ENCODE measurements at places on chromosomes 1 and 21. TPM values are rescaled to one million over a fixed set of nuclear protein-coding genes. Genes with fewer than 3 reads are reported as not detected.

GRCh38 chr1:56719171-56719570, 74.1 kb downstream of the PRKAA2 start:
- no peaks in the 10 kb centered on the region for H3K36me3 ChIP-seq
- no peak for DNase-seq
- no peak overlapping the region for H3K27ac ChIP-seq
- no peaks in the 10 kb centered on the region for H3K4me1 ChIP-seq

DNA sequence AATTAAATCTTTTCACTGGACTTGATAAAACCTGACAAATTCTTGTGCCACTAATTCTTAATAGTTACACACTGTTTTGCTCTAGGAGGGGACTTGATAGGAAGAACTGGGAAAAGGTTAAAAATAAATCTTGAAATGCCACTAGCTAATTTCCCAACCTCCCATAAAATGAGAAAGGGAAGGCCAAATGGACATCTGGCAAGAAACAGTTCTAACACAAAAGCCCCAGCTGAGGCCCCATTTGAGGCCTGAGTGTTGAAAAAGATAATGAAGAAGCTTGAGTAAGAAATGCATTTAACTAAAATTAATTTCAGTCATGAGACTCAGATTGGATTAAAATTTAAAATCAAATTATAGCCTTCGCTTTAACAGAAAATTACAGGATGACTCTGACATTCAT, 11.2 kb upstream of the RAP1GAP start:
- H3K4me1 ChIP-seq: no peaks in the 10 kb centered on the region
- H3K36me3 ChIP-seq: peaks cover 10% of the 10 kb centered on the region
- DNase-seq: no peak
- H3K27me3 ChIP-seq: no peaks in the 10 kb centered on the region

DNA sequence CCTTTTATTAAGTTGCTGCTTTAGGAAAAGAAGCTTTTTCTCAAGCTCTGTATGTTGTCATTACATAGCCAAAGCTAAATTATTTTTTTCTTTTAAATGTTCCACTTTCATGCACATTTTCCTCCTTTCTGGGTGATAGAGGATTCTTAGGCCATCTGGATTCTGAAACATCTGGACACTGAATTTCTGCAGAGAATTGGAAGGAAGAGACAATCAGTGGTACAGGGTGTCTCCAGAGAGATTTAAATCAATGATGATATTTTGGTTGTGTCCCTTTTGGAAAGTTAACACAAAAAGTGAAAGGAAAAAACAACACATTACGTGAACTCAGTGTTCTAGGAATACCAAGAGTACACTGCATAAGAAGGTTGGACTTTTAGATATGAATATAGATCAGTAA, 211.4 kb upstream of the PKN2 start:
- H3K36me3 ChIP-seq: no peaks in the 10 kb centered on the region
- no peak overlapping the region for H3K4me3 ChIP-seq

GRCh38 chr1:210878564-210878963, 255.4 kb downstream of the KCNH1 start:
- H3K4me1 ChIP-seq: no peaks in the 10 kb centered on the region
- no peaks in the 10 kb centered on the region for H3K27me3 ChIP-seq
- no peak overlapping the region for H3K4me3 ChIP-seq
- DNase-seq: no peak
- H3K36me3 ChIP-seq: no peaks in the 10 kb centered on the region

- no peaks in the 10 kb centered on the region for H3K27me3 ChIP-seq
- H3K4me3 ChIP-seq: no peak overlapping the region
- H3K36me3 ChIP-seq: no peaks in the 10 kb centered on the region
- no peaks in the 10 kb centered on the region for H3K4me1 ChIP-seq
- H3K27ac ChIP-seq: no peak overlapping the region
These were observed 487.9 kb downstream of the PTBP2 start for GRCh38 chr1:97209381-97209957.

FCRL6 gene
- total RNA-seq: not detected

MYOG gene
- total RNA-seq: not detected

DPT gene
- 249 TPM for total RNA-seq

TMEM61 gene
- not detected for total RNA-seq
